ENCODE measurements at places on chromosomes 6 and 20.

DNA sequence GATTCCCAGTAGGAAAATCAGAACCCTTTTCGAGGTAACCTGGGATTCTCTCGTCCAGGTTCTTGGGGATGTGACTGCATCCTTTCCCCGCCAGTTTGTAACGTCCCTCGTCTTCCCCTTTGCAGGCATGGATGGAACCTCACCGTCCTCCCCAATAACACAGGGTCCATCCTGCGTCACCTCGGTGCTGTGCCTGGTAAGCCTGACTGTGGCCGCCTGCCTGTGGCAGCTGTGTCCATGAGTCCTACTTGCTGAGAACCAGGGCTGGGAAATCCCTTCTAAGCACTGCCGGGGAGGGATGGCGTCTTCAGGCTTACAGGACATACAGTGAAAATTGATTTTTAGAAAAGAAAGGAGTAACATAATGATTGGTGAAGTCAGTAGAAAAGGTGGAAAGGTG is 155.6 kb downstream of the DTNBP1 start:
- no peak for DNase-seq

DNA sequence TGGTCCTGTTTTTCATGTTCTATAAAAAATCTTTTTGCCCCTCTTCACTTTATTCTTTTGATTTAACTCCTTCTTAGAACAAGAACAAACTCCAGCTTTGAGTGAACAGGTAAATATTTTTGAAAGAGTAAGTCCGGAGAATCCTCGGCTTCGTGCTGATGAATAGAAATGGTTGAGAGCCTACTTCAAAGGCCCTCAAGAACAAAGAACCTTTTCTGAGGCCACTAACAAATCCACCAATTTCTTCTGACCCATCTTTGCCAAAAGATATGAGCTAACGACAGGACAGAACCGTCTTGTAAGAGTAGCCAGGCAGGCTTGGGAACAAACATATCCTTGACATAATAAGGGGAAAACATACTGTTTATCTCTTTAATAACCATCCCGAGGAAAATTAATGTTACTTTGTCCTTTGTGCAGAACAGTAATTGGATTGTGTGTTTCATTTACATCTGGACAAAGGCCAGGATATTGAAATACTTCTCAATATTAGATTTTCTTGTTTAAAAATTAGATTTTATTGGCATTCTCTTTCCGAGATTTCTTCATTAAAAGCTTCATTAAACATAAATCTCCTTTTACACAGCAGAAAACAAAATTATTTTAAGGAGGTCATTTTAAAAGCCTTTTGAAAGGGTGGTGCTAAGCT is 52.9 kb downstream of the NOX3 start:
- no peak for DNase-seq

- no peak for DNase-seq
These were observed 763.2 kb upstream of the FLRT3 start for GRCh38 chr20:15100506-15101160.

- DNase-seq, result no peak
These were observed 17.6 kb downstream of the CBFA2T2 start for GRCh38 chr20:33507461-33507860.

GRCh38 chr6:135906542-135906941 is 55.0 kb downstream of the PDE7B start:
- no peak for DNase-seq

DNA sequence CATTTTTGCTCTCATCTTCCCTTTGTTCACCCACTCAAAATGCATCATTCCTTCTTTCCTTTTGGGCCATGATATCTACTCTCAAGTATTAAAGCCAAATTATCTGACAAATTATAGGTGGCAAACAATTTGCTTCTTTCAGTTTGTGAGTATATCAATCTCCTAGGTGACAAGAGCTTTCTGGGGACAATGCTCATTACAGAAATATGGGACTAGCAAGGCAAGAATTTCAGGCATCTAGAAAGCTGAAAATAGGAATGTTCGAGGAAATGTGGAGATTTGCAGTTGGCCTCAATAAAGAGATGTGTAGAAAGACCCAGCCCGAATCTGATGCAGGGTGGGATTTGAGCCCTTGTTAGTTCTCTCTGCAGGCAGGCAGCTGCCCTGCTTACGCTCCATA is 71.8 kb downstream of the ALDH8A1 start:
- DNase-seq, result no peak

GRCh38 chr6:74018825-74019224 is 322.8 kb downstream of the CD109 start:
- no peak for DNase-seq

GRCh38 chr20:45745015-45745414 is 22.9 kb downstream of the SPINT4 start:
- no peak for DNase-seq

DNA sequence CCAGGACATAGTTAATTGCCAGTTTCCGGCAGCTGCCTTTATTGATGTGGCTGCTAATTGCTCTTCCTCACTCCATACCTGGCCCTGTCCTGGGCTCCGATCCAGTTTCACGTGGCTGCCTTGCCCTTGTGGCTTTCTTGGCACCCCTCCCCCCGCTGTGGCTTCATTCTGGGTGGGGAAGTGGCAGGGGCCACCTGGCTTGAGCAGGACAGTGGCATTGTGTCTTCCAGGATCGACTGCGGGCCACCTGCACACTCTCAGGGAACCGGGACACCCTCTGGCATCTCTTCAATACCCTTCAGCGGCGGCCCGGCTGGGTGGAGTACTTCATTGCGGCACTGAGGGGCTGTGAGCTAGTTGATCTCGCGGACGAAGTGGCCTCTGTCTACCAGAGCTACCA is 10.8 kb downstream of the MAVS start:
- DNase-seq, result no peak

DNA sequence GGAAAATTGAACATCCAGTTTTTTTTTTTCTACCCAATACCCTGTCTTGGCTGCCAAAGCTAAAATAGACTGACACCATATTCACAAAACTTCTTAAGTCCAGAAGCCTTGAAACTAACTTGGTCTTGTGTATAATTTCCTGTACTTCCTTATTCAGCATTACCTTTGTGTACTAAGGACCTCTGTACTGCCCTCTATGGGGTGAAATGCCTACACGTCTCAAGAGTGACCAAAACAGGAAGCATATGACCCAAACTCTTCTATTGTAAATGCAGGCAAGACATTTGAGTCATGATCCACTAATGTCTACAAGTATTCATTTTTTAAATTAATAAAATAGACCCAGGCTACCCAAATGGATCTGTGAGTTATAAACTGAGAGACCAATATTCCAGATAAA is 50.4 kb downstream of the HMGCLL1 start:
- no peak for DNase-seq

DNA sequence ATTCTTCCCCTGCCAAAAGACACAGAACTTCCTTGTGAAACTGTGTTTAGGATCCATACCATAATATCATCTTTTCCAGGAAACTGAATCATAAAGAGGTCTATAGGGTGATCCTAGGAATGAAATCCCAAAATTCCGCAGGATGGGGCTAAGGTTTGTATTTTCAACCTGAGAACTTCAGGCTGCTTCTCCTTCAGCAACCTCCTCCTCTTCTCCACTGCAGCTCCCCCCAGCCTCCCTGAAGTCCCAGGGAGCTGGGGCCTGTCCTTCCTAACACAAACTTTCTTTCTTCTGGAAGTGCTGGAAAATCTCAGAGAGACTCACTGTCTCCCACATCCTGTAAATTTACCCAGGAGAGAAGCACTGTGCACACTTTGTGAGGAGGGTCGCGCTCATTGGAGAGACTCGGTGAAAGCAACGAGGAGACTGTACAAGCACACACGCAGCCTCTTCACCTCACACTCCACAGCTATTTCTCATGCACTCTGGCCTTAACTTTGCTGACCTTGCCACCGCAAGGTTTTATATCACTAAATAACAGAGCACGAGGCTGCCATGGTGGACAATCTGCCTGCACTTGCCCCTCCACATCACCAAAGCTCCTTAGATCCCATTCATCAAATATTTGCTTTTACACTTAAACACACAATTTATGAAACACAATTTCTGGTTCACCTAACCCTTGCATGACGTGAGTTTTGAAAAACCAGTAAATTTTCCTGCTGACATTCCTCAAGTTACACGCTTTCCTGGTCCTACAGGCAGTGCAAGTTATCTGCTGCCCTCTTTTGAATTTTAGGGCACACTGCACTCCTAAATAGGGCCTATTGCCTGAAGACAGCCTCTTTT is 14.3 kb downstream of the ID4 start:
- DNase-seq, result no peak

- DNase-seq, result no peak
These were observed 17.6 kb downstream of the LRRN4 start for GRCh38 chr20:6036213-6036612.

GRCh38 chr20:11675920-11676629 is 241.6 kb upstream of the BTBD3 start:
- DNase-seq, result no peak

GRCh38 chr20:33568378-33568777 is 78.5 kb downstream of the CBFA2T2 start:
- DNase-seq, result no peak

GRCh38 chr6:15430931-15431405 is 185.1 kb downstream of the JARID2 start:
- DNase-seq, result no peak

- no peak for DNase-seq
These were observed 868 bp downstream of the SRSF3 start for GRCh38 chr6:36594816-36595643.

Measured in stimulated activated CD8-positive, alpha-beta memory T cell treated with anti-CD3 and anti-CD28 coated beads, Interleukin-7, amount 100 ng/mL, for 24 hours (primary cell).